ENCODE measurements at places on chromosomes 7 and 10.

DNA sequence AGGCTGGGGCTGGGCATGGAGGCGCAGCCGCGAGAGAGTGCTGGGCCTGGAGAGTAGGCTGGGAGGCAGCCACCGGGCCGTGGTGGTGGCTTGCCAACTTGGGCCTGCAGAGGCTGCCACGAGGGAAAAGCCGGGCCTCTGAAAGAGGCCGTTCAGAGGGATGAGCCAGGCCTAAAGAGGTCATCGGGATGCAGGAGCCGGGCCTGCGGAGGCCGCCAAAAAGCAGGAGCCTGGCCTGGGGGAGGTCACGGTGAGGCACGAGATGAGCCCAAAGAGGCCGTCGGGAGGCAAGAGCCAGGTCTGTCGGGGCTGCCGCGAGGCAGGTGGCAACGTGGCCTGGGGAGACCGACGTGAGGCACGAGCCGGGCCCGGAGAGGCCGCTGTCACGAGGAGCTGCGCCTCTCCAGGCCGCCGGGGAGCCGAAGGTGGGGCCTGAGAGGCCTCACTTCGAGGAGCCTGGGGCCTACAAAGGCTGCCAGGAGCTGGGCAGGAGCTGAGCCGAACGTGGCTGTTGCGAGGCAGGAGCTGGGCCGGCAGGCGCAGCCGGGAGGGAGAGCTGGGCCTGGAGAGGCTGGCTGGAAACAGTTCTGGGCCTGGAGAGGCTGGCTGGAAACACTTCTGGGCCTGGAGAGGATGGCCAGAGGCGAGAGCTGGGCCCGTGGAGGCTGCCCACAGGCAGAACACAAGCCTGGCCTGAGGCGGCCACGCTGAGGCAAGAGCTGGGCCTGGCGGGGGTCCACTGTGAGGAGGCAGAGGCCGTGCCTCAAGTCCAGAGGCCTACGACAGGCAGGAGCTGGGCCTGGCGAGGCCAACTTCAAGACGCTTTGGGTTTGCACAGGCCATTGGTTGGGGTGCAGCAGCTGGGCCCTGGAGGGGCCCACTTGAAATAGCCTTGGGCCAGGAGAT, 24.6 kb downstream of the MDH2 start:
- no peak for DNase-seq

DNA sequence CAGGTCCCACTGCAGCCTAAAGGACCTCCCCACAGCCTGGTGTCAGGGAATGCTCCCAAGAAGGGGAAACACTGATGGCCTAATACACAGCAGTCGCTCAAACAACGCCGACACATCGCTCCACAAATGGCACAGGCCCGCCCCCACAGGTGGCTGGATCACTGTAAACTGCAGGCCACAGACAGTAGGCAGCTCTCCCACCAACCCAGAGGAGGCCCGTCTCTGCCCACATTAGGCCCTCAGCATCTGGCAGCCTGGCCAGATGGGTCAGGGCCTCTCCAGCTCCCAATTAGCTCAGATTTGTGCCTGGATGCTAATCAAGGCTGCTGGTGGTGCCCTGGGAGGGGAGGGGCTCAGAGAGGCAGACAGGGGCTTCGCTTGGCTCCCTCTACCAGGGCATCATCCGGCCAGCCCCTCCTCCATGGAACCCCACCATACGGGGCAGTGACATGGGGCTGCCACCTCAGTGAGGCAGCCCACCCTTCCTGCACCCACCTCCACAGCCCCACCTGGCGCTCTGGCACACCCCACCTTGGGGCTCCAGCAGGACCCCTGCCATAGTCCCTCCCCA, 42.7 kb downstream of the CAMK2B start:
- no peak for DNase-seq

DNA sequence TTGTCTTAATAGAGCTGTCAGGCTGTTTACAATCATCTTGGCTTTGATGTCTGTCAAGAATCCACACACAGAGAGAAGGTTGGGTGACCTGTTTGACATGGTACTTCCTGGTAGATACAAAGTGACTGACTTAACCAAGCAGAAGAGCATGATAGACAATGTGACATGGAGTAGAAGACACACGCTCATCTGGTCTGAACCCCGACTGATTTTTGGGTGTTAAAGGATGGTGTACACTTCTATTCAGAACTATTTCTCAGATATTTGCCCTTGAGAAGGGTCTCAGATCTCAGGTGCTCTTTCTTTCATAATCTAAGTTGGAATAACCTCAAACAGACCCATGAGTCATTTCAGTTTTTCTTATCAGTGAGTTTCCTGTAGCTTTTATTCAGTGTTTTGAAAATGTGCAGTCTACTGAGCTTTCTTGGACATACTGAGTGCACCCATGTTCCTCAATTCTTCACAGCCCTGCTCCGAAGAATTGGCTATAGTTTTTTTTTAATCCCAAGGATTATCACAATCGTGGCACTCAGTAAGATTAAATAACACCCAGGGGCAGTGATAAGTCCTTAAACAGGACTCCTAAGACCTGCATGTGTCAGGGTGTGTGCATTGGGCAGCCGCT, 46.4 kb upstream of the NXPH1 start:
- DNase-seq, result no peak

- no peak for DNase-seq
These were observed 46.1 kb upstream of the PPP2R2D start for GRCh38 chr10:131854579-131855335.

DNA sequence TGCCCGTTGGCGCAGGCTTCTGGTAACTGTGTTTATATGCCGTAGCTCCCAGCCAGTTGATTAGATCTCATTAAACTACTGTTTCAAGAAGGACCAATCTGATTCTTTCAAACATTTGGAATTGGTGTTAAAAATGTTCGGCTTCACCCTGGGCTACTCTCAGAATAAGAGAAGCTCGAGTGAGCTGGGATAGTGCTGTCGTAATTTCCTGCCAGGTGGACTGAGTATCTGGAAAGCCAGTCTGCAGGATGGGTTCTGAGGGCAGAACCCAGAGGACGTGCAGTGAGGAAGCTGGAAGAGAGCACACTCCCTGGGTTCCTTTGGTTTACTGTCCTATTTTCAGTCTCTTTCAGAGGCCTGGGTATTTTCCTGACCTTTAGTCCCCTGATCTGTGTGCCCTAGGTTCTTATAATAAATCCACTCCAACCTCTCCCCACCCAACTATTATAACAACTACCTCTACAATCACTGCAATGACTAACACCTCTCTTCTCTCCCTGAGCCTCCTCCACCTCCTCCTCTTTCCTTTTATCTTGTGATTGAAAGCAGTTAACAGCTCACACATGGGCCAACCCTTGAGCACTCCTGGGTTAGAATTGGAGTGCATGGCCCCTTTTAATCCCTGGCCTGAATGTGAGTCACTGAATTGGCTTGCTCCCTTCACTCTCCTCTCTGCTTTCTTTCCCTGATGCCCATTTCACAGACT, 63.0 kb downstream of the AOAH start:
- DNase-seq, result no peak

DNA sequence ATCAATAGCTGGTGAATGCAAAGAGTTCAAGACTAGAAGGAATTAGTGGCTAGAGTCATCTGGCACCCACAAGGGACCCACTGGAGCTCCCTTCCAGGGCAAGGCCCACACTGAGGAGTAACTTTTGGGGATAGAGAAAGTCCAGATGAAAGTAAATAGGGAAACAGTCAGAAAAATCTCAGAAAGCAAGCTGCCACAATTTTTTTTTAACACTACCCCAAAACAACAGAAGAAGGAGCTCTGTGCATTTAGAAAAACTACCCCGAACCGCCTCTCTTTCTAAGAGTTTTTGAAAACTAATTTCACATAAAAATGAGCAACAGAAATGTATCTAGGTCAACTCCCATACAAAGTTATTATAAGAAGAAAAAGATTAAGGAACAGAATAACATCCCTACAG, 42.2 kb downstream of the AOAH start:
- DNase-seq, result no peak

DNA sequence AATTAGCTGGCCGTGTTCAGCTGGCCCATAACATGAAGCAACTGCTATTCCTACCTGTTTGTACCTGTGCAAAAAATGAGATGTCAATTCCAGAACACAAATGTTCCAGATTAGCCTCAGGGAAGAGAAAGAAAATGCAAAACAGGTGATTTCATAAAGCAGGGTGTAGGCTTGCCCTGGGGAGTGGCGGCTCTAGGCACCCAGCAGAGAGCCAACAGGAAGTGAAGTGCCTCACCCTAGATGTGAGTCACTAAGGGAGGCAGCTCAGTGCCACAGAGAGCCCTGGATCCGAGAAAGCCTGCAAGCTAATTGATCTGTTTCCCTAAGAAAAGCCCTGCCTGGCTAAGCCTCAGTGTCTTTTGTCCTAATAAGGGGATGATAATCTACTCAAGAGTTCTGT, 240.0 kb downstream of the ARHGAP21 start:
- no peak for DNase-seq

GRCh38 chr7:30412782-30413504, 65.6 kb downstream of the NOD1 start:
- DNase-seq, result no peak

DNA sequence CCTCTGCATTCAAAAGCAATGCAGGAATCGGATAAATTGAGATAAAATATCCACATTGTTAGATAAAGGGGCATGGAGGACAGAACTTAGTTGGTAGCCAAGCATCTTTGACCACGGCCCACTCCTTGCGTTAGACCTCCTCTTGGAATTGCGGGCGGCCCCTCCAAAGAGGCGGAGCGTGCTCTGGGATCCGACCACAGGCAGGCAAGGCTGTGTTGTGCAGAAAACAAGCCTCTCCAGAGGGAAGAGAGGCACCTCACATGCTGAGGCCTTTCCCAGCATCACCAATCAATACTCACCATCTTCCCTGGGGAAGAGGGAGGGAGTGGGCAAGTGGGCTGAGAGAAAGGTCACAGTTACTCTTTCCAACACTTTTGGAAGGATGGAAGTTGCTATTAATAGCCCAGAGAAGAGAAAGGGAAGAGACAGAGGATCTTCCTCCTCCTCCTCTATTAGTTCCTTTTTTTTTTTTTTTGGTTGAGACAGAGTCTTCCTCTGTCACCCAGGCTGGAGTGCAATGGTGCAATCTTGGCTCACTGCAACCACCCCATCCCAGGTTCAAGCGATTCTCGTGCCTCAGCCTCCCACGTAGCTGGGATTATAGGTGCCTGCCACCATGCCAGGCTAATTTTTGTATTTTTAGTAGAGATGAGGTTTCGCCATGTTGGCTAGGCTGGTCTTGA, 49.7 kb upstream of the NRF1 start:
- no peak for DNase-seq

DNA sequence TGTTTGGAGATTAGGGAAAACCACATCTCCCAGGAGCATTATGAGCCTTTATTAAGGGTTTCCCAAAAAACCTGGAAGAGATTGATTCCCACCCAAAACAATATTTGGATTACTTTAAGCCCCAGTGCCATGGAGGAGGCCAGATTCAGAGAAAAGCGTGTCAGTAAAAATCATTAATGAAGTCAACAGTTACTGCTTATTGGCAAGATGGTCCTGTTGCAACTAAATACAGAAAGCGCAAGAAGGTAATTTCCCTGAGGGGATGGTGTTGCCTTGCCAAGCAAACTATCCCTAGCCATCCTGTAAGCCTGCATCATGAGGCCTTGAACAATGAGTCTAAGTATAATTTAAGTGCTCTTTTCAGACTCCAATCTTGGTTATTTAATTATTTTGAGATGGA, 156.6 kb downstream of the SPAG6 start:
- DNase-seq, result no peak

- DNase-seq, result no peak
These were observed 12.6 kb downstream of the TOMM7 start for GRCh38 chr7:22809902-22810642.

- no peak for DNase-seq
These were observed 4.1 kb upstream of the CPA4 start for GRCh38 chr7:130288829-130289228.

Data from stimulated activated CD8-positive, alpha-beta memory T cell treated with anti-CD3 and anti-CD28 coated beads, Interleukin-4, amount 100 ng/mL, for 1 hour (primary cell).